ENCODE measurements at places on chromosomes 6 and 20.

GRCh38 chr6:93721386-93722048, 302.2 kb upstream of the EPHA7 start:
- DNase-seq: no peak

- no peak for DNase-seq
Measured at GRCh38 chr20:40547483-40548091, 141.4 kb downstream of the MAFB start.

GRCh38 chr6:30722280-30723112, 2.3 kb downstream of the TUBB start:
- DNase-seq: peak; percentile 91

- DNase-seq: no peak
Measured at GRCh38 chr6:118735320-118735719, 83.9 kb upstream of the CEP85L start.

Measured in right forelimb (tissue), 1 donor.